ENCODE measurements at places on chromosomes 16 and 17.

DNA sequence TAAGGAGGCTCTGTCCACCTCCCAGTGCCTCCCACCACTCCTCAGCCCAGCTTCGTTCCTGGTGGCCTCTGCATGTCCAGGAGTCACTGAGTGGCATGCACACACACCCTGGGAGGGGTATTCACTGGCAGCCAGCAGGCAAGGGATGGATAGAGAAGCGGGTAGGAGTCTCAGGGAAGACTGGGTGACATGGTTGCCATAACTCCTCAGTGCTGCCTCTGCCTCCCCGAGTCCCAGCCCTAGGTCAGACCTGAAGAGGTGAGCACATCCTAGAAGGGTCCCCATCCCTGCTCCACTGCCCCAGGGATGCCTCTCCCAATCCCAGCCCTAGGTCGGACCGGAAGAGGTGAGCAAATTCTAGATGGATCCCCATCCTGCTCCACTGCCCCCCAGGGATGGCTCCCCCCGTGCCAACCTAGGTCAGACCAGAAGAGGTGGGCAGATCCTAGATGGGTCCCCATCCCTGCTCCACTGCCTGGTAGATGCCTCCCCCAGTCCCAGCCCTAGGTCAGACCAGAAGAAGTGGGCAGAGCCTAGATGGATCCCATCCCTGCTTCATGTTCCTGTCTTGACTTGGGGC is 197.0 kb downstream of the IRF8 start:
- no peak for DNase-seq

DNA sequence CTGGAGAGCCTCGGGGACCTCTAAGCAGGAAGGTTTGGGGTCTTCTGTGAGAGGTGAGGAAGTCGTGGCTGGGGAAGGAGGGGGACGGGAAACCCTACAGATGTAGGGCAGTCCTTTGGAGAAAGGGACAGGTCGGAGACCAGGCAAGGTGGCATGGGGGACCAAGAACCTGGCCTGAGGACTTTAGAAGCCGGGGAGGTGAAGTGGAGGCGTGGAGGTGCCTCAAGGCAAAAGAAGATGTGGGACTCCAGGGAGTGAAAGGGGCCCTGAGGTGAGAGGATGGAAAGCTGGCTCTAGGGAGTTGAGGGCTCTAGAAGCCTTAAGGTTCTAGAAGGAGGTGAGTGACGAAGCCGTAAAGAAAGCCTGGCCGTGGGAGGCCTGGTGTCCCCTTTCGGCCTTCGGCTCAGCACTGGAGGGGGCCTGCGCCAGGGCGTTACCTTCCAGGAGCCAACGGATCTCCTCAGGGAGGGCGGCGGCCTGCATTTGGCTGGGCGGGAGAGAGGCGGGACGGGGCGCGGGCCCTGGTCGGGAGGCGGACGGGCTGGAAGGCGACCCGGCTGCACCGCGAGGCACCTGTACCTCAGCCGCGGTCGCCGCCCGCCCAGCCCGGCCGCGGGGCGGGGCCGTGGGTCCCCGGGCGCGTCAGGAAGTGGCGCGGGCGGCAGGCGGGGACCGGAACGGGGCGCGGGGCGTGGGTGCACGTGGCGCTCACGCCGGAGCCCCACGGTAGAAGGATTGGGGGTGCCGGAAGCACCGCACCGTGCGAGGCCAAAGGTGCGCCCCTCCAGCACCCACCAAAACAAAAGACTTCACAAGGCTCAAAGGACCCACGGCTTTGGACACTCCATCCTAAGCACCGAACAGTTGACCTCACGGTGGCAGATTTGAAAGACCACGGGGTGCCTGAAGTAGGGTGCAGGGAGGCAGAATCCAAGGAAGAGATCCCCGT is at the start of gene SKAP1:
Gene SKAP1, minus strand, starts transcription at position 577 of the 949 bp plus-strand sequence.
- DNase-seq, result peak; percentile 77

- DNase-seq, result no peak
These were observed 539 bp upstream of the GABARAPL2 start for GRCh38 chr16:75565640-75566039.

DNA sequence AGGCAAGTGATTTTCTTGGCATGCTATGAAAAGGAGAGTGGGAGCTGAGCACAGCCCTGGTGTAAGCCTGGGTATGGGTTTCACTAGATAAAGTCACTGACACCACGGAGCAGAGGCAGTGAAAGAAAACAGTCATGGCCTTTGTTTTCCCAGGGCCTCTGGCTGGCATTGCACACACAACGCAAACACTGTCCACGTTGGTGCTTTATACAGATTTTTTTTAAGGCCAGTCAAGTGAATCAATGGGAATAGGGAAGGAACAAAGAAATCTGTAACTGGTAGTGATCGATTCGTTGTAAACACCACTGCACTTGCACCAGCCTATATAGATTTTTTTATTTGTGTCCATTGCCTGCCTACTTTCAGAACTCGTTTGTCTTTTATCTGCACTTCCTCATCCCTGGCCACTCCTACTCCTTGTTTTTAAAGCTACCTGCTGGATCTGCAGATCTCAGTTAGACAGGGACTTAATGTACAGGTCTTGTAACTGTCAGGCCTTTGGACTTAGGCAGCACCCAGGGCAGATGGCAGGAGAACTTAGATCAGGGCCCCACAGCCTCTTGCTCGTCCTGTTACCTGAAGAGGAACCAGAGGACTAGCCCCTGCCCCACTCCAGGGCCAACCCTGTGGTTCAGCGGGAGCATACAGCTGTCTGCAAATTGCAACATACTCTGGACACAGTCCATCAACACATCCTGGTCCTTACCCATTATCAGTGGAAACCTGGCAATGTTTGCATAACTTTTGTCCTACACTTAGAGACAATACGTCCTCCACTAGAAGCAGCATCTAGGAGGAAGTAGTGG is 10.6 kb upstream of the TMIGD1 start:
- DNase-seq, result no peak

GRCh38 chr16:49625311-49626065 is 230.4 kb downstream of the ZNF423 start:
- no peak for DNase-seq

Data from stimulated activated CD4-positive, alpha-beta T cell treated with anti-CD3 and anti-CD28 coated beads, Interleukin-2, amount 100 ng/mL, for 24 hours (primary cell).